CD4-positive, CD25-positive, alpha-beta regulatory T cell (primary cell): ENCODE measurements at places on chromosomes 4 and X.
A peak's percentile ranks its signal among the peaks of the same experiment; 100 is the strongest.

DNA sequence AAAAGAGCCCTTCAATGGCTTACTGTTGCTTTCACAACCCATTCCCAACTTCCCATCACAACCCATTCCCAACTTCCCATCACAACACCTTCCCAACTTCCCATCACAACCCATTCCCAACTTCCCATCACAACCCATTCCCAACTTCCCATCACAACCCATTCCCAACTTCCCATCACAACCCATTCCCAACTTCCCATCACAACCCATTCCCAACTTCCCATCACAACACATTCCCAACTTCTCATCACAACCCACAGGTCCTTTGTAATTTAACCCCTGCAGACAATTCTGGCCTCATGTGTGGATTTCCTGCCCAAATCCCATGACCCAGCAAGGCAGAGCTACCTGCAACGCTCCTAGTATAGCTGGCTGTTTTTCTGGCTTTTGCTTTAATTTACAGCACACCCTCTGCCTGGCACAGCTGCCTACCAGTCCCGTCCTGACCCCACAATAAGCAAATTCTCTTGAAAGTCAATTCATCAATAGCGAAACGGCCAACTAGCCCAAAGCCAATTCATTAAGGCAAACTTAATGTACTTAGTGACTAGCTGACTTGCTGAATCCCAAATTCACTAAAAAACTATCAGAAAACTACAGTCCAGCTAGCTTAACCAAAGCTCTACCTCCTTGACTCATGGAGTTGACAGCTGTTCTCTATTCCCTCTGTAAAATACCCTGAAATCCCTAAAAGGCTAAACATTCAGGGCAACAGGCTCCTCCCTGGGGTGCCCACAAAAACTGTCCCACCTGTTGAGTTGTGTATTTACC lies 75.6 kb downstream of the AFAP1 start:
- H3K36me3 ChIP-seq = no peaks in the 10 kb centered on the region
- DNase-seq = peak; percentile 81
- peaks cover 9% of the 10 kb centered on the region for H3K4me1 ChIP-seq
- H3K4me3 ChIP-seq = no peak overlapping the region
- H3K27ac ChIP-seq = no peak overlapping the region

GRCh38 chr4:24642981-24643547 lies 58.7 kb upstream of the DHX15 start:
- no peaks in the 10 kb centered on the region for H3K4me1 ChIP-seq
- DNase-seq = no peak
- H3K27ac ChIP-seq = no peak overlapping the region
- H3K36me3 ChIP-seq = no peaks in the 10 kb centered on the region

GRCh38 chr4:156797206-156797605 lies 174.4 kb downstream of the PDGFC start:
- H3K36me3 ChIP-seq = no peaks in the 10 kb centered on the region
- no peaks in the 10 kb centered on the region for H3K27me3 ChIP-seq
- no peak overlapping the region for H3K27ac ChIP-seq
- no peak overlapping the region for H3K4me3 ChIP-seq
- no peaks in the 10 kb centered on the region for H3K4me1 ChIP-seq

DNA sequence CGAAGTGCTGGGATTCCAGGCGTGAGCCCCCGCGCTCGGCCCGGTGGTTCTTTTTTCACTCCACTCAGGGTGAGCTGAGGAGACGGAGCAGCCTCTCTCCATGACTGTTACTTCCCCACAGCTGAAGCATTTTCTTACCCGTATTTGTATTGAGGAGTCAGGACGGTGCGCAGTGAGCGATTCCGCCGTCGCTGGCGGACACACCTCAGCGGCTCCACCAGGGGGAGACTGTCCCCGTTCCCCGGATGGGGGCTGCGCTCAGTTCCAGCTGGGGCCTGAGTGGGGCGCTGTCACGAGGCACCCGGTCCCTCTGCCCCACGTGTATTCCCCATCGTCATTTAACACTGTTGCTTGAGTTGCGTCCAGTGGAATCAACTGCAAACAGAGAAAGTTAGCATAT lies 844.0 kb upstream of the FRG1 start:
- no peaks in the 10 kb centered on the region for H3K4me1 ChIP-seq
- H3K27ac ChIP-seq = no peak overlapping the region
- no peak for DNase-seq
- H3K4me3 ChIP-seq = no peak overlapping the region
- no peaks in the 10 kb centered on the region for H3K36me3 ChIP-seq
- H3K27me3 ChIP-seq = no peaks in the 10 kb centered on the region

- no peak overlapping the region for H3K4me3 ChIP-seq
- H3K27me3 ChIP-seq = no peaks in the 10 kb centered on the region
- H3K27ac ChIP-seq = no peak overlapping the region
- H3K4me1 ChIP-seq = no peaks in the 10 kb centered on the region
- no peak for DNase-seq
- H3K36me3 ChIP-seq = no peaks in the 10 kb centered on the region
These were observed 959 bp downstream of the SMPX start for GRCh38 chrX:21756785-21757529.

DNA sequence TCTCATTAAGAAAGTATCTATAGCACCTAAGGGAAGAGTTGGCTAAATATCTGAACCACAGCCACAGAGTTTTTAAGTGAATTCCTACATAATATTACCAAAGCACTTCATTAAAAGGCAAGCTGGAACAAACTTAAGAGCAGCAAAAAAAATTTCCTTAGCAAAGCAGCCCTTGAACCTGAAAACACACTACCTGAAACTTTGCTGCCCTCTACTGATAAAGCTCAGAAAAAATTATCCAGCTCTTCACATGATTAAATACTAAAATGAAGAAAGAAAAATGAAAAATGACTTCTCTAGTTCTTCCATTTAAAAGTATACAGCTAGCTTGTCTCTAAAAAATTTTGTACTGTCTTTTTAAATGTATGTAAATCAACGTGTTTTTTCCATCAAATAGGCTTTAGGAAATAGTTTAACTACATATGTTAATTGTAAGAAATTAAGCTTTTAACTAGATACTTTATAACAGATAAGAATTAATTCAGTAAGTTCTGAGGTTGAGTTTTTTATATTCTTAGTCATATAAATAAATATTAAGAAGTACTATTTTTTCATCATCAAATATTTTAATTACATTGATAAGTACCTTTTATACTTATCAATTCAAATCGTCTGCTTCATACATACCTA lies 156.1 kb downstream of the STPG2 start:
- no peaks in the 10 kb centered on the region for H3K27me3 ChIP-seq
- no peaks in the 10 kb centered on the region for H3K4me1 ChIP-seq
- no peak for DNase-seq
- no peak overlapping the region for H3K4me3 ChIP-seq
- no peaks in the 10 kb centered on the region for H3K36me3 ChIP-seq
- no peak overlapping the region for H3K27ac ChIP-seq

GRCh38 chrX:112355931-112356330 lies 273.4 kb upstream of the TRPC5 start:
- H3K4me1 ChIP-seq = no peaks in the 10 kb centered on the region
- no peaks in the 10 kb centered on the region for H3K27me3 ChIP-seq
- H3K27ac ChIP-seq = no peak overlapping the region
- H3K4me3 ChIP-seq = no peak overlapping the region
- DNase-seq = no peak

GRCh38 chr4:1024882-1025545 lies 13.6 kb downstream of the FGFRL1 start:
- H3K4me1 ChIP-seq = peaks cover 3% of the 10 kb centered on the region
- H3K27me3 ChIP-seq = no peaks in the 10 kb centered on the region
- no peak overlapping the region for H3K27ac ChIP-seq

GRCh38 chr4:123696687-123697086 lies 300.1 kb downstream of the SPRY1 start:
- DNase-seq = no peak
- H3K36me3 ChIP-seq = no peaks in the 10 kb centered on the region
- no peak overlapping the region for H3K4me3 ChIP-seq

DNA sequence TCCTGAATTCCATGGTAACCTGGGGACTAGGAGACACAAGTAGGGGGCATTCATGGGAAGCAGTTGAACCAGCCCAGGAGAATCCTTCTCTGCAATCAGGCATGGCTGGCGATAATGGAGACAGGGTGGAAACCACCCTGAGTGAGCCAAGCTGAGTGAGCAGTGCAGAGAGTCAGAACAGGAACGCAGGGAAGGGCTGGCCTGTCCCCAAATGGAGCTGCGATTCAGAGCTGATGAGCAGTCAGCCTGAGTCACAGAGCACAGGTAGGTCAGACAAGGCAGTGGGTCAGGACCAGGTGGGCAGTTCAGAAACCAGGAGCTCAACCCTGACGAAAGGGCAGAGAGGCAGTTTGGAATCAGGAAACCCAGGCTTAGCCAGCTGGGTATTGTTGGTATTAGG lies 129.0 kb downstream of the BTC start:
- H3K27ac ChIP-seq = no peak overlapping the region
- H3K4me3 ChIP-seq = no peak overlapping the region
- H3K27me3 ChIP-seq = no peaks in the 10 kb centered on the region
- no peaks in the 10 kb centered on the region for H3K36me3 ChIP-seq
- H3K4me1 ChIP-seq = no peaks in the 10 kb centered on the region

DNA sequence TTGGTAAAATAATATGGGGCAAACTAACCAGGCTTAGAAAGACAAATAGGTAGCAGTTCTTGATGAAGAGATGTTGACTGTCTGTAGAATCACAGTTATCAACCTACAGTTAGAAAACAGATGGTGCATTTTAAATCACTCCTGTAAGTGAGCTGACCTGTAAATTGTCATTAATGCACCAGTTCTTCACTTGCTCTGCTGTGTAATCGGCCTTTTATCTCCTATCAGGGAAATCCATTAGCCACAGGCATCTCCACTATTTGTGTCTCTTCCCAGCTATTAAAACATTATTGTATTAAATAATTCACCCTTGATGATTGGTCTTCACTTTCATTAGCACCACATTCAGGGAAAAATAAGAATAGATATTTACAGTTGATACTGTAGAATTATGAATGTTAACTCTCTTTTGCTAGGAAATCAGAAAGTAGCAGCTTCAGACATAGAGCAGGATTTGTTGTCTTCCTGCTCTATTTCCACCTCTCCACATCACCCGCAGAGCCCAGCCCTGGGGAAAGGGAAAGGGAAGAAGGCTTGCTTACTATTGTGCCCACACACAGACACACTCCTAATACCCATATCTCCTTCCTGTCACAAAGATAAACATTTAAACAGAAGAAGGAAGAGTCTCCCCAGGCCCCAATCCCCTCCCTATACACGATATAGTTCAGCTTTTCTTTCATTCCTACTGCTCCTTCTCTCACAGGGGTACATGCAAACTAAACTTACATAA lies 97.1 kb downstream of the REELD1 start:
- DNase-seq = no peak
- H3K36me3 ChIP-seq = no peaks in the 10 kb centered on the region
- H3K4me3 ChIP-seq = no peak overlapping the region
- H3K27me3 ChIP-seq = no peaks in the 10 kb centered on the region
- peaks cover 3% of the 10 kb centered on the region for H3K4me1 ChIP-seq

GRCh38 chr4:38069271-38069760 lies 109.1 kb downstream of the PTTG2 start:
- H3K36me3 ChIP-seq = peaks cover 4% of the 10 kb centered on the region
- no peak overlapping the region for H3K27ac ChIP-seq
- H3K4me3 ChIP-seq = no peak overlapping the region

DNA sequence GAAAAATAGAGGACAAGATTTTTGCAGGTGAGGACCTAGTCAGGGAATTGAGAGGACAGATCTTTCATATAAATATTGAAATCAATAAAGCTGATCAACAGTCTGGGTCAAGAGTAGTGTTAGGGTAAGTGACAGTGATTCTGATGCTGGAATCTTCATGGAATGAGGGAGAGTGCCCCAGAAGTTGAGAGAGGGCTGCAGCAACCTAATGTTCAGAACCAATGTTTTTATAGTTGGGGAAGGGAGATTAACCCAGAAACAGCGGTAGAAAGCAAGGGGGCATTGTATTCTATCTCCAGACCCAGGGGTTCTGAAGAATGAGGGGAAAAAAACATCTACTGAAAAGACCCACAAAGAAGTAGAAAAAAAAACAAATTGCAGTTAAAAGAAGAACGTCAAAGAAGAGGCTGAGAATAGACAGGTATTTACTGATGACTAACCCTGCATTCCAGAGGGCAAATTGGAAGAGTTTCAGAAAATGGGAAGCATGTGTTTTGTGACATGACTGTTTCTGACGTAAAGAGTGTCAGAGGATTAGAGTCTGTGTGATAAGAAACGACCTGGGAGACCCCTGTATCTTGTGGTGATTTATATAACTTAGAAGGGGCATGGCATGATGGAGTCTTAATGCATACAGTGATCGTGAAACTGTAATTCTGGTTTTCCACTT lies 819.6 kb upstream of the EPHA5 start:
- no peaks in the 10 kb centered on the region for H3K27me3 ChIP-seq
- no peak overlapping the region for H3K4me3 ChIP-seq
- no peak overlapping the region for H3K27ac ChIP-seq
- no peaks in the 10 kb centered on the region for H3K4me1 ChIP-seq

GRCh38 chr4:75908555-75908954 lies 6.3 kb upstream of the PPEF2 start:
- H3K27me3 ChIP-seq = no peaks in the 10 kb centered on the region
- H3K27ac ChIP-seq = no peak overlapping the region
- no peak overlapping the region for H3K4me3 ChIP-seq

GRCh38 chr4:116346750-116347149 lies 738.6 kb downstream of the TRAM1L1 start:
- DNase-seq = no peak
- H3K4me3 ChIP-seq = no peak overlapping the region
- no peaks in the 10 kb centered on the region for H3K4me1 ChIP-seq
- no peaks in the 10 kb centered on the region for H3K27me3 ChIP-seq
- no peaks in the 10 kb centered on the region for H3K36me3 ChIP-seq

- DNase-seq = no peak
- no peaks in the 10 kb centered on the region for H3K27me3 ChIP-seq
- peak overlapping the region; percentile 41 for H3K27ac ChIP-seq
- H3K36me3 ChIP-seq = peaks cover 17% of the 10 kb centered on the region
- peak overlapping the region; percentile 94 for H3K4me3 ChIP-seq
- H3K4me1 ChIP-seq = peaks cover 14% of the 10 kb centered on the region
These were observed 2.8 kb downstream of the ITM2A start for GRCh38 chrX:79364306-79364705.

GRCh38 chr4:105634402-105635080 lies 73.9 kb downstream of the INTS12 start:
- no peaks in the 10 kb centered on the region for H3K4me1 ChIP-seq
- H3K4me3 ChIP-seq = no peak overlapping the region
- no peak overlapping the region for H3K27ac ChIP-seq
- H3K36me3 ChIP-seq = no peaks in the 10 kb centered on the region

DNA sequence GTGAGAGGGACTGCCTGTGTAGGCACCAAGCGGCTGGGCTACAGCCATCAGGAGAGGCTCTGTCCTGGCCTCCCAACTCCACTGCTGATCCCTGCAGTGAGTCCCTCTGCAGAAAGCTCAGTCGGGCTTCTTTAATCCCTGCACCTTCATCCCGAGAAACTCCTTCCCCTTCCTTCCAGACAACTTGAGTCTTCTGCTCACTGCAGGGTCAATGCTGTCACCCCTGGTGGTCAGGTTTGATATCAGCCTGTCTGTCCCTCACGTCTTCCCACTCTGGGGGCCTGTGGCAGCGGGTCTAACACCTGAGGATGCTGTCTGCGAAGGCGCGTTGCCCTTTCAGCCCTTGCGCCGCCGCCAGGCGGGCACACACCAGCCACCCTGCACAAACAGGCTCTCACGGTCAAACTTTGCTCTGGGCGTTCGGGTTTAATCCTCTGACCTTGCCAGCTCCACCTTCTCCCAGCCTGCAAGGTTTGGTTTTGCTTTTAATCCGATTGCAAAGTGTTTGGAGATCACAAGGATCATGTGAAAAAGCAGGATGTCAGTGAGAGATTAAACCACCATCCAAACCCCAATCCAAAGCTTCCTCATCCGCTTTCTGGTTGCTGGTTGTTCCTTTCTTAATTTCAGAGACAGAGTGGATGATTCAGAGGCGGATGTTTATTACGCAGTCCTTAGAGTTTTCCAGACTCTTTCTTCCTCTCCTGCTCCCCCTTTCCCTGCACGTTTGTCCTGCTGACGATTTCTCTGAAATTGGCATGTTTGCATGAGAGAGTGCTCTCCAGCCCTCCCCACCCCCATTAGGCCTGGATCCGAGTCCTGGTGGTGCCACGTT lies 74.8 kb upstream of the SLC34A2 start:
- H3K27me3 ChIP-seq = no peaks in the 10 kb centered on the region
- no peak for DNase-seq
- no peaks in the 10 kb centered on the region for H3K4me1 ChIP-seq
- H3K4me3 ChIP-seq = no peak overlapping the region
